ENCODE measurements at places on chromosomes 11 and 22.

DNA sequence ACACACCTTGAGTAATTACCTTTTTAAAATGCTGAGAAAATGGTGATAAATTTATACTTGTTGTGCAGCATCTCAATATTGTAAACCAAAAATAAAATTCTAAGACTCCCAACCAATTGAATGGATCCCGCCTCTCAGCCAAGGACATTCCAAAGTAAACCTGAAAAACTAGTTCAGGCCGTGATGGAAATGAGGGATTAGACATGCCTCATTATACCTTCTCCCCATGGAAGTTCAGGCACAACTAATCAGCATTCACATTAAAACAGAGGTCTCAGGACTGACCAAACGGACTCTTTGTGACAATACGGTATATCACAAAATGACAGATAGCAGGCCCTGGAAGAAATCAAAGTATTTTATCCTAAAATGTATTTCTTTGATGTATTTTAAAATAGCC lies 907.4 kb upstream of the RAG2 start:
- DNase-seq: no peak

DNA sequence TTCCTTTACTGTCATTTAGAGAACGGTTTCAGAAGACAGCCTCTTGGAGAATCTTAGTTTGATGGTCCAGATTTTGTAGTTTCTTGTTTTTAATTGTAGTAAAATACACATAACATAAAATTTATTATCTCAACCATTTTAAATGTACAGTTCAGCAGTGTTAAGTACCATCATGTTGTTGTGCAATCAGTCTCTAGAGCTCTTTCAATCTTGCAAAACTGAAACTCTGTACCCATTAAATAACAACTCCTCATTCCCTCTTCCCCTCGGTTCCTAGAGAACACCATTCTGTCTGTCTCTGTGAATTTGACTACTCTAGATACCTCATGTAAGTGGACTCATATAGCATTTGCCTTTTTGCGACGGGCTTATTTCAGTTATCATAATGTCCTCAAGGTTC lies 69.8 kb downstream of the GRIK4 start:
- no peak for DNase-seq

DNA sequence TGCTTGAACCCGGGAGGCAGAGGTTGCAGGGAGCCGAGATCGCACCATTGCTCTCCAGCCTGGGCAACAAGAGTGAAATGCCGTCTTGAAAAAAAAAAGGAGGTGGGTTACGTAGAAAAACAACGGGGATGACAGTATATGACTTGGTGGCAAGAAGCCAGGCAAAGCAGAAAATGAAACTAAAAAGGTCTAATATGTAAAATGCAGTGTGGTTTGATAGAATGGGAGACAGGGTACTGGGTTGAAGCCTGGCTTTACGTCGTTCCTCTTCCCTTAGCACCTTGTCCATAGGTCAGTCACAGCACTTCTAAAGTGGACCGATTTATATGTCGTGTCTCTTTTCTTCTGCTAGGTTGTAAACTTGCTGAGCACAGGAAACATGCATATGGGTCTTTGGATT lies 274.9 kb upstream of the ZC3H12C start:
- DNase-seq: no peak

DNA sequence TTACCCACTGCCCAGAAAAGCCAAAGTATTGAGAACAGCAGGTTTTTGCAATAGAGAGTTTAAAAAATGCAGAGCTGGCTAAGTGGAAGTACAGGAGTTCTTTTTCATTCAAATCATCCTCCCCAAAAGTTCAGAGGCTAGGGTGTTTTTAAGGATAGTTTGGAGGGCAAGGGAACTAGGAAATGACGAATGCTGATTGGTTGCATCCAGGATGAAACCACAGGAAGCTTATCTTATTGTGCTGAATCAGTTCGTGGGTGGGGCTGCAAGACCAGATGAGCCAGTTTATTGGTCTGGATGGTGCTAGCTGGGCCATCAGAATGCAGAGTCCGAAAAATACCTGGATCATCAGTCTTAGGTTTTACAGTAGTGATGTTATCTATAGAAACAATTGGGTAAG lies 1427.1 kb downstream of the LRRC4C start:
- no peak for DNase-seq

DNA sequence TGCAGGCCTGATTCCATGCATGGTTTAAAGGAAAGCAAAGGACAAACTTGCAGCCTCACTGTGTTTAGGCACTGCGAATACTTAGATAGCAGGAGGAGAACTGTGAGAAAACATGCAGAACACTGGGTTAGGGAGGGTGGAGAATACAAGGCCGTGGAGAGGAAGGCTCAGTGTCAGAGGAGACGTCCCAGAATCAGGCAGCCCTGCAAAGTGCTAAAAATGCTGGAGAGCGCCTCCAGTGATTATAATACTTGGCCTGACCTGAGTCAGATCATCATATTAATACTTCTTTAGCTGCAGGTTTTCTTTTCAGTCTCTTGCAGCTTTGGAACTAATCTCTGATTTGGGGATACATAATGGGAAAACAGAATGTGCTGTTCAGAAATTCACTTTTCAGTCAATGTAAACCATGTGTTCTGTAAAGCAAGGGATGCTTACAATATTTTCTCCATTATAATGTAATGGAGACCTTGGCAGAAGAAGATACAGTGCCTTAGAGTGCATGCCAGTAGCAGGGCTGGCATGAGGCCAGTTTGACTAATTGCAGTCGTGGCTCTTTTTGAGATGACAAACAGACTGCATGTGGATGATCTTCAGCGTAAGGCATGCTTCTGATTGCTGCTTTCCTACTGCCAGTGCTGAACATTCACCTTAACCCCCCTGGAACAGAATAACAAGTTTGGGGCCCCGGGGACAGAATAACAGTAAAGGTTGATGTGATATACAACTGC lies 16.8 kb downstream of the EXT2 start:
- DNase-seq: no peak

DNA sequence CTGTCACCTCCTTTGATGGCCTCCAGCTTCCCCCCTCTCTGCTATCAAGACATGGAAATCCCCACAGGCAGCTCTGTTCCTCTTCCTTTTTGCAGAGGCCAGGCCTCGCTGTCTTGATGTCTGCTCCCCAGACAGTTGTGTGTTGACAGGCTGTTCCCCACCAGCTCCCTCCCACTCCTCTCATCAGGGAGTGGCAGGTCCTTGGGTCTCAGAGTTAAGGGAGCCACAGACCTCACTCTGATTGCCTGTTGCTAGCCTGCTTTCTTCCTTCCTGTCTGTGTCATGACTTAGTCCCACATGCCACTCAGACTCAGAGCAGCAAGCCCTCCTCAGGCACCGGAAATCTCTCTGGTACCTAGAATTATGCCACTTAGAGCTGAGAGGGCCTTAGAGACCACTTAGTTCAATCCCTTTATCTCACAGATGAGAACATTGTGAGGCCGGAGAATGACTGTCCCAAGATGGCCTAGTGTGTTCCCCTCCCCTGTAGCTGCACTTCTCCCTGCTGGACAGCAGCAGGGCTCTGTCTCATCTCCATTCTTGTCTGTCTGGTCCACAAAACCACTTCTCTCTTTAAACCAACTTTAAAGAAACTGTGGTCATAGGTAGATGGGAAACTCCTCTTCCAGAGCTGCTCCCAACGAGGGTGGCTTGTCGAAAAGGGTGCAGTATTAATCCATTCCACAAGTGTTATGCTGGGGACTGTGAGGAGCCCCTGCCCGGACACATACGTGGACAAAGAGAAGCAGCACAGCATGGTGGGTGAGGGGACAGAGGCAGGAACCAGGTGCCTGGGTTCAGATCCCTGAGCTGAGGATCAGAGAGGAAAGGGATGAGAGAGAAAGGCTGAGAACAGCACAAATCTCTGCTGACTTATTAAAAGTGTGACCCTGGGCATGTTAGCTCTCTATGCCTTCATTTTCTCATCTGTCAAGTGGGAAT lies 4.2 kb downstream of the AMPD3 start:
- DNase-seq: no peak

DNA sequence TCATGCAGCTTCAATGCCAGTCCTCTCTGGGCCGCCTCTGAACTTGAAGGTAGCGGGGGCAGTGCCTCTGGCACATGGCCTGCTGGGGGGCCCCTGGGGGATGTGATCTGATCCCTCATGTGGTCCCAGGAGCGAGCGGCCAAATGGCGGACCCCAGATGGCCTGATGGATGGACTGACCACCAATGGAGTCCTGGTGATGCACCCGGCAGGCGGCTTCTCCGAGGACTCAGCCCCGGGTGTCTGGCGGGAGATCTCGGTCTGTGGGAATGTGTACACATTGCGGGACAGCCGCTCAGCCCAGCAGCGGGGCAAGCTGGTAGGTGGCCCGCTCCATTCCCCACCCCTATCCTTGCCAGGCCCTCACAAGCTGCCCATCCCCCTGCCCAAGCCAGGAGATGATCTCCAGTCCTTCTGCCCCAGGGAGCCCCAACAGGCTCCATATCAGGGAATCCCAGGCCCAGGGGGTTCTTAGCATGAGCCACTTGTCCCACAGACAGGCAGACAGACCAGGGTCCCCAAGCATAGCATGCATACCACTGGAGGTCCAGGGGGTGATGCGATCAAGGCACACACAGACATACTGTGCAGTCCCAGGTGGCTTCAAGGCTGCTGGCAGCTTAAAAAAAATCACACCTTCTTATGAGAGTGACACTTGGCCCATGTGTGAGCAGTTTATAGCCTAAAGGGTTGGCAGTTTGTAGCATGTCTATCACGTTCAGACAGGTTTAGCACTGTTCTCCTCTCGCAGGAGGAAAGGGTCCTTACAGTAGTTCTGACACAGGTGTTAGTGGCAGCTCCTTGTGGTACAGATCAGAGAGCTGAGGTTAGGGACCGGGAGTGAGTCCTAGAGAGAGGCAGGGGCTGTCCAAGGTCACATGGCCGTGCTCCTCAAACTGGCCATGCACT lies 6.4 kb upstream of the DPP3 start:
- no peak for DNase-seq

DNA sequence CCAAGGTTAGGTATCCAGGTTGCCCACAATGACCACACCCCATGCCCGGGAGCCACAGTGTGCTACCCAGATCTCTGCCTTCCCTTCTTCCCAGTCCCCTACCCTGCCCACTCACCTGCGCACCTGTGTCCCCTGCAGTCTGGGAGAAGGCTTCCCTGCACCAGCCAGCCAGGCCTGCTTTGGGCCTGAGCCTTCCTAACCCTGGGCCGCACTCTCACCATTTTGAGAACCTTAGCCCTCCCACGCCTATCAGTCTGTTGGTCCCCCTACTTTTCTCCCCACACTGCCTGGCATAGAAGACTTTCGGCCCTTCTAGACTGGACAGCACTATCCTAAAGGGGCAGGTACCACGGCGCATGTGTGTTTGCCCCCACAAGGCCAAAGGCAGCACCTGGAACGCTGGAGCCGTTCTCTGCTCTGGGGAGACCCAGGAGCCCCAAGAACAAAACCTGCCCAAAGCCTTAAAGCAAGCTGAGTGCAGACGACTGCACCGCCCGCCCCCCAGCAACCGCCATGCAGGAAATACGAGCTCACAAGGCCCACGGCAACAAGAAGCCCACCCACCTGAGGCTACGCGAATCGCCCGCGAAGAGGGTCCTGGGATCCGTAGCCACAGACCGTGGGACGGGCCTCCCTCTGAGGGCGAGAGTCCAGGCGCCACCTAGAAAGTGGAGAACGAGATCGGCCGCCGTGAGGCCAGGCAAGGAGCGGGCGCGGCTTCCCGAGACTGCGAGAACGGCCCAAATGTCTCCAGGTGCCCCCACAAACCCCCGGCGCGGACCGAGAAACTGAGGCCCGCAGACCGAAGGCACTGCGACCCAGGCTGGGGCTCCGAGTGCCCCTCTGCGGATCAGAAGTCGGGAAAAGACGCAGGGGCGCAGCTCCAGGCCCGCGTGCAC lies 546 bp downstream of the GNB1L start:
- no peak for DNase-seq

GRCh38 chr11:128448200-128448886 lies 139.0 kb downstream of the ETS1 start:
- no peak for DNase-seq

GRCh38 chr11:16086229-16086819 lies 270.0 kb downstream of the SOX6 start:
- no peak for DNase-seq

DNA sequence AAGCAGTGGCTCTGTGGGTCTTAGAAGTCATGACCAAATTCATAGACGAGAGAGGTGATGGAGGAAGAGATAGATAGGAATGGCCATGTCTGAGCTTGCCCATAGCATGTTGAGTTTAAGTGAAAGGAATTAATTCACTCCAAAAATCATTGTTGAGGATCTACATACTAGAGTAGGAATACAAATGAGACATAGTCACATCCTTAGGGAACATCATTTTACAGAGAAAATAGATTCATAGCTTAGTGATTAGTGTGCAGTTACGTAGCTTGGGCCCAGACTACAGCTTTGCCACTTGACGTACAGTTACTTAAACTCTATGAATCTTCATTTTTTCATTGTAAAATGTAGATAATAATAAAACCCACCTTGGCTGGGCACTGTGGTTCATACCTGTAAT lies 21.4 kb upstream of the BMAL1 start:
- no peak for DNase-seq

DNA sequence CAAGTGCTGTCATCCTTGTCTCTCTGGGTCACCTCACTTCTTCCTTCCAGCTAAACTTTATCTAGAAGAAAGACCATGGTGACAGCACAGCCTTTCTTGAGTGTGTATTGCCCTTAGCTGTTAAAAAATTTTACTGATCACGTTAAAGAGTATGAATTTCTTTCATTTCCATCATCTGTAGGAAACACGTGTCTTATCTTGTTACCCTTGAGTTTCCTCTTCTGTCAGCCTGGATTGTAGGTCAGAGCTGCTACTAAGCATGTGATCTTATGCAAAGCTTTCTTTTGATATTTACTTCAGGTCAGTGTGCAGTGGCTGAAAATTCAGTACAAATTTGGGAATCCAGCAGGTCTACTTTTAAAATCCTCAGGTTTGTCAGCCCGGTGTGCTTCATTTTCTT lies 512.2 kb upstream of the ARHGAP42 start:
- DNase-seq: no peak

DNA sequence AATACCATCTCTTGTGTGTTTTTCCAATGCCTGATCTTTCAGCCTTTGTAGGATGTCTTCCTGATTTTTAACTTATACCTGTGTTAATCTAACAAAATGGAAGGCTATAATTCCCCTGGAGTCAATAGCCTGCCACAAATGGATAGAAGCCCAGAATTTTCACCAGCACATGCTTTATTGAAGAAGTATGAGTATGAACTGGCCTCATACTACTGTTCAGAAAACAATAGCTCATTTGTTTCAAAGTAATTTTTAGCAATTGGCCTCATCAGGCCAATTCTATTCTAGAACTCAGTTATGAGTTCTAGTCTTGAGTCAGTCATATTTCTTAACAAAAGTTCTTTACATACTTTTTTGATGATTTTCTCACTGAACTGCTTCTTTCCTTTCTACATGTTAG lies 40.6 kb upstream of the SLC37A2 start:
- no peak for DNase-seq

All from NCI-H748 treated with DMSO at 0.1 percent for 48 hours (cell line).